Activated CD4-positive, CD25-positive, alpha-beta regulatory T cell (primary cell): ENCODE measurements at places on chromosomes 5 and 9.

- DNase-seq: no peak
These were observed 708 bp downstream of the RXRA start for GRCh38 chr9:134326724-134327601.

GRCh38 chr9:131418143-131419025 lies 24.5 kb downstream of the PRRC2B start:
- no peak for DNase-seq

GRCh38 chr5:99901972-99902371 lies 633.2 kb upstream of the FAM174A start:
- DNase-seq: no peak

GRCh38 chr5:144332265-144332664 lies 161.6 kb downstream of the KCTD16 start:
- no peak for DNase-seq

DNA sequence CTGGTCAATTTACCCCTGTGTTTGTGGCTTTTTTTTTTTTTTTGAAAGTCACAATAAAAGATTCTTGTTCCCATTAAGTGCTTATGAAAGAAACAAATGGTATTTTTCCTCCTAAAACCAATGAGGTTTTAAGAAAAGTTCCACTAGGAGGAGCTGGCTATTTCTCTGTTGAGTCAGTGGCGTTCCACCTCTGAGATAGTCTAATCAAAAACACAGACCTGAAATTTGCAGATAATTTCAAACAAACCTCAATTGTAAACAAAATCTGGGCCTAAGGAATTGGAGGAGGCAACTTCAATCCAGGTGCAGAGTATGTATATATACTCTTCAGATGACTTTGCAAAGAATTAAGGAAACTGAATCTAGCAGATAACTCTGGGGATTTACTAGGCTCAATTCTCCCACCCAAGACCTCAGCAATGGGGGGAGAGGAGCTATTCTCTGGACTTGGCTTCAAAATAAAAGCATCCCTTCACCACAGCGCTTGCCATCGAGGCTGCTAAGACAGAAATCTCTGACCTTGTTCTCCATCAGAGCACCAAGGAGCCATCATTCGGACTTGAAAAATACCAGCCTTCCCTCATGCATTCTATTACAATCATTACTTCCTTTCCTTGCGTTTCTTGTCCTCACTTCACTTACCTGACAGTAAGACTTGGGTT lies 52.4 kb downstream of the FANCC start:
- no peak for DNase-seq

DNA sequence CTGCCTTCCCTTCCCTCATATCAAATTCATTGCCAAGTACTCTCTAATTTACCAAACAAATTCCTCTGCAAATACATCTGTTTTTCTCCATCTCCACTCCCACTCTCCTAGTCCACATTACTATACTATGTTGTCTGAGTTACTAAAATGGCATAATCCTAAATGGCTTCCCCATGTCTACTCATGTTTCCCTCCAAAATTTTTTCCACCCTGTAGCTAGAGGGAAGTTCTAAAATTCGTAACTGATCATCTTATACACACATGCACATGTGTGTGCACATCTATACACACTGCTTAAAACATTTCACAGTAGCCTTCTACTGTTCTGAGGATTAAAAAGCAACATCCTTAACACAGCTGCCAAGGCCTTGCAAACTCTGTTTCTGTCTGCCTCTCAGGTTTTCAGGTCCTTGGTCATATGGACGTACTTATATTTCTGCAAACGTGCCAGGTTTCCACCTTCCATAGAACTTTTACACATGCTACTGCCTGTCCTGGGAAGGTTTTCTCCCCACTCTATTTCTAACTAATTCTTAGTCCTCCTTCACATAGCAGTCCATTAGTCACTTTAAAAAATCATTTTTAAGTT lies 140.6 kb downstream of the LURAP1L start:
- no peak for DNase-seq
